ENCODE measurements at places on chromosomes 7 and 10.

DNA sequence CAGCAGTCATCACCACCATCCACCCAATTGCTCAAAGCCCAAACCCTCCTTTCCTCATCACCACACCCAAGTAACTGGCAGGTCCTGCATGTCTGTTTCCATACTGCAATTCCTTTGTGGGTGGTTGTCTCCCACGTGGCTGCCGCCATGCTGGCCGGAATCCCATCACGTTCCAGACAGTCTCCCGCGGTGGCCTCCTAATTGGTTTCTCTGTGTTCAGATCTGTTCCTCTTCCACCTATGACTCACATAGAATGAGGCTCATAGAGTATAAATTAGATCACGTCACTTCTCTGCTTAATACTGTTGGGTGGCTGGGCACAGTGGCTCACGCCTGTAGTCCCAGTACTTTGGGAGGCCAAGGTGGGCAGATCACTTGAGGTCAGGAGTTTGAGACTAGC lies 813.0 kb downstream of the TYW1 start:
- DNase-seq: no peak

DNA sequence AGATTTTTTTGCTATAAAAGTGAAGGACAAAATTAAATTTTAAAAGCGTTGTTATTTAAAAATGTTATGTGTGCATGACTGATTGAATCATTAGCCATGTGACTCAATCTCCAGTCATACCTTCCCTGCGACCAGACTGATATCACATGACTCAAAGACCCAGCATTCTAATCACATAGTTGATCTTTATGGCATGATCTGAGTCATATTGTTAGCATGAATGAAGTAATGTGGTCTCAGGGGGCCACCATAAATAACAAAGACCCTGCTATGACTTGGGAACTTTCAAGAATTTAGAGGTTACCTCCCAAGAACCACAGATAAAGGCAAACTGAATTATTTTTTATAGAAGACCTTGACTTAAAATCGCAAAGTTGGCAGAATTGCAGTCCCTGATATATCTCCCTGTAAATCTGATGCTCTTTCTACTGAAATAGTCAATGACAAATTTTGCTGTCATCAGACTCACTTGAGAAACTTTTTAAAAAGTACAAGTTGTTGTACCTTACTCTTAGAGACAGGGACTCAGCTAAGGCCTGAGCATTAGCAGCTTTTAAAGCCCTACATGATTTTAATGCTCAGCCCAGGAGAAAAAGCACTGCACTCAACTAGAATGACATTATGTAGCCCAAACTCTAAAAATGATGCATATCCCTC lies 717.3 kb downstream of the XPNPEP1 start:
- DNase-seq: no peak

DNA sequence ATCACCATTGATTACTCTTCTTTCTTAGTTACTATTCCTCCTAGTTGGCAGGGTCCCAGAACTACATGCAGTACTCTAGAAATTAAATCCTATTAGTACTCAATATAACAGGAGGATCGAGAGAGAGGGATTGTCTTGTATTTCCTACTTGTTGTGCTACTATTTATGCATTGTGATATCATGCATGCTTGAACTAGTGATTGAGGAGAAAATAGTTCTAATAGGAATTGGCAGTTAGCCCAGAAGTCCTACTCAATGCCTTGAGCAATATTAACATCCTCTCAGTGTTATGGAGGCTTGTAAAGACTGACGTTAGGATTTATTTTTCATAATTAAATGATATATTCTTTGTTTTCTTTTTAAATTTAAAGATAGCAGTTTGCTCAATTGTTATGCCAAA lies 67.4 kb downstream of the FOXP2 start:
- no peak for DNase-seq

DNA sequence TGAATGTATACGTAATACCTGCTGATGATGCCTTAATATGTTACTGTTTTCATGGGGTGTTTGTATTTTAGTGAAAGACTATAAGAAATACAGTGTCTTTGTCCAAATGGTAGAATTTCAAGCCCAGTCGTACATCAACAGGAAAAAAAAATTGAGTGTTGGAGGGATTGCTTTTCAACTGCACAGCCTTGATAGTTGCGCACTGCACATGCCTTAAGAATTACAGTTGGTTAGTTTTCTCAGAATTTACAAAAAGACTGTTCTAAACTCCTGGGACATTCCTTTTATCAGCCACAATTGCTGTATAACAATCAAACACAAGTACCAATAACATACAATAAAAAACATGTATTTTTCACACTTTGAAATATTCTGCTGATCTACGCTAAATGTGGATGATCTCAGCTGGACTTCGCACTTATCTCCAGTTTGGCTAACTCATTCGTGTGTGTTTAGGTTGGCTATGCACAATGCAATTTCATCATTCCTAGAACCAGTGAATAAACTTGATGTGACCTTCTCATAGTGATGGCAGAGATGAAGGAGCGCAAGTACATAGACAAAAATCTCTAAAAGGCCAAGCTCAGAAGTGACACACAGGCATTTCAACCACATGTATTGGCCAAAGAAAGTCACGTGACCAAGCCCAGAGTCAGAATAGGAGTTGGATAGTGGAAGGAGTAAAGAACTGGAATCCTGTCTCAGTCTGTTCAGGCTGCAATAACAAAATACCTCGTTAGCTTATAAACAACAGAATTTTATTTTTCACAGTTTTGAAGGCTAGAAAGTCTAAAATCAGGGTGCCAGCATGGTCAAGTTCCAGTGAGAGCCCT lies 152.3 kb downstream of the IPMK start:
- DNase-seq: no peak

DNA sequence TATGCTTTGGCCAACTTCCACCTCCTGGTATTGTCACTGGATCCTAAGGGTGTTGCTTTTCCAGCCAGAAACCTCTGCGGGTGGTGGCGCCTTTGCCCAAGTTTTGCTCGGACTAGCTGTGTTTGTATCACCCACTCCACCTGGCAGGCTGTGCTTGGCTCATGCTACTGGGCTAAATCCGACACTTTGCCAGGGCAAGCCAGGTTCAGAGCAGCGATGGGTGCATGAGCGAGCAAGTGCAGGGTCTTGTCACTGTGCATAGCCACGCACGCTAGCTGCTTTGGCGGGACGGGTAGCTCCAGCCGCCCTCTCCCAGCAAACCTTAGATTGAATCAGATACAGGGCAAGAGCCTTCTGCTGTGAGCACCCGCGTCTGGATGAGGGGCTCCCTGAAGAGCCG lies 737.5 kb downstream of the PCDH15 start:
- no peak for DNase-seq

- DNase-seq: no peak
These were observed 310.3 kb upstream of the AKR1E2 start for GRCh38 chr10:4515721-4516120.

Measured in stimulated activated CD8-positive, alpha-beta memory T cell treated with anti-CD3 and anti-CD28 coated beads, Interleukin-7, amount 100 ng/mL, for 1 hour (primary cell).